LHCN-M2 (cell line): ENCODE measurements at places on chromosomes 6 and 20.

DNA sequence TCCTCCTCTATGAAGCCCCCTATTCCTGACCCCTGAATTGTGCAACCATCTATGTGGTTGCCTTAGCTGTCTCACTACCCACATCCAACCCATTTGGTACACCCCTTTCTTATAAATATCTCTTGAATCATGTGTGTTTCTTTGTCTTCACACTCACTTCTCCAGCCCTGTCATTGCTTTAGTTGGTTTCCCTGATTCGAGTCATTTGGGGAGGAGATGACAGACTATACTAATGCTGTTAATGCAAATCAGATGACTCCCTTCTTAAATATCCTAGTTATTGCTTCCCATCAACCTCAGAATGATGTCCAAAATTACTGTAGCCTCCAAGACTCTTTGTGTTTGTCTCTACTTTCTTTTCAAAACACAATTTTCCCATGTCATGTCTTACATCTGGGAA, 23.0 kb downstream of the SLC35D3 start:
- no peak for DNase-seq

- no peak for DNase-seq
Observed at GRCh38 chr6:51640021-51640420, 447.4 kb downstream of the PKHD1 start.

- peak; percentile 51 for DNase-seq
Observed at GRCh38 chr6:144413418-144413817, 128.3 kb downstream of the UTRN start.

DNA sequence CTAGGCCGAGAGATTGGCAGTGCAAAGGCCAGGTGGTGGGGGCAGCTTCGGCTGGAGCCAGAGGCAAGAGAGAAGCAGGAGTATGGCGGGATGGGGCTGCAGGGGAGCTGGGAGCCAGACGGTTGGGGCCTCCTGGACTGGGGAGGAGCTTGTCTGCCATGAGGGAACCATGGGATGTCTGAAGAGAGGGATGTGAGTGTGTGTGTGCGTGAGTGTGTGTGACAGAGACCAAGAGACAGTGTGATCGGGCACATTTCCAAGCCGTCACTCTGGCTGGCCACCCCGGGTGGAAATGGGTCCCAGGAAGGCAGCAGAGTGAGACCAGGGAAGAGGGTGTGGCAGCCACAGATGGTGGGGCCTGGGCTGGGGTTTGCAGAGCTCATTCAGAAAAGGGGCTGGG, 13.8 kb downstream of the PHACTR3 start:
- no peak for DNase-seq

DNA sequence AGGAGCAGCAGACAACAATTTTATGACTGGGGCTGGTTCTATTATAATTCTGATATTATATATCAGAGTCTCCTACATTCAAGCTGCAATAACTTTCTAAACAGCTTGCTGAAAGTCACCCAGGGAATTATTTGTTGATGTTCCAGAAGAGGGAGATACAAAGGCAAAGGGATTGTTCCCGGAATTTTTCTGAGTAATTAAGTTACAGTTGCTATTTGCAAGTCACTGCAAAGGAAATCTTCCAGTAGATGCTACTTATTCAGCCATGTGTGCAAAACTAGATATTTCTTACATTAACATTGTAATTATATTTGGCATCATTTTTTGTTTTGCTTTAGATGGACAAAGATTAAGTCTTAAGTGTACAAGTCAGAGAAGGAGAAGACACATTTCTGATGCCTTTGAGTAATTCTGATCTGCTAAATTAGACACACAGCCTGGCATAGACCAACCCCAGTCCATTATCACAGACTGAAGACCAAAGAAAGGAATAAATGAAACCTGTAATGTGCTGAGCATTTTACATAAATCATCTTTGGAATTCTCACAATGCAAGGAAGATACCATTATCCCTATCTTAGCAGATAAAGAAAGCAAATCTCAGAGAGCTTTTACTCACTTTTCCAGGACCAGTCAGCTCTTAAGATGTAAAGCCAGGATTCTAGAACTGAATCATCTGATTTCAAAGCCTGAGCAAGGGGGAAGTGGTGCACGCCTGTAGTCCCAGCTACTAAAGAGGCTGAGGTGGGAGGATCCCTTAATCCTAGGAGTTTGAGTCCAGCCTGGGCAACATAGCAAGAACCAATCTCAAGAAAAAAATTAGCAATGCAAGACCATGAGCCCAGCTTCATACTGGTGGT, 62.6 kb upstream of the AKAP12 start:
- DNase-seq = no peak

DNA sequence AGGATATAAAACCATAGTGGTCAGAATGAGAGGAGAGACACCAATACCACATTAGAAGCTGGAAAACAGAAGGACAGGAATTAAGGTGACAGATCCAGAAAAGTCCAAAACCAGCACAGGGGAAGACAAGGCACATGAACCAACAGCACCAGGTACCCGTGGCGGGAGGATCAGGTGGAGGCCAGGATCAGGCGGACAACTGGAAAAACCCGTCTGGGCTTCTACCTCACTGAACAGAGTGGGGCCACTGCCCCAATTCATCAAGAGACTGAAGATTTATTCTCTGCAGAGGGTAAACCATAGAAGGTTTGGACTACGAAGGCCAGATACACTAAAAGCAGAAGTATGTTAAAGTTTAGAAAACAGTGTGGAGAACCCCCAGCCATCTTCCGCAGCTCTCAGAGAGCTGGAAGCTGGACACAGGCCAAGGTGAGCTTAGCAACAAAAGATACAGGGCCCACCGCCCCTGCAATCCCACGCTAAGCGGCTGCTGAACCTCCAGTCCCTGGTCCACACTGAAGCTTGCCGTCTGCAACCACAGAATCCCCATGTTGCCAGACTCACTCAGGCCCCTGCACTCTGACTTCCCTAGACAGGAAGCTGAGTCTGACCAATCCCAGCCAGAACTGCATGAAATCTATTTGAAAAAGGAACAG, 29.9 kb downstream of the ABHD12 start:
- no peak for DNase-seq
